Caco-2 (cell line): ENCODE measurements at places on chromosomes 11 and 22. TPM values are rescaled to one million over a fixed set of nuclear protein-coding genes. Genes with fewer than 3 reads are reported as not detected.

FDXACB1 gene
- 4.3 and 4.7 TPM in 2 replicates for total RNA-seq

CNIH2 gene
- 4.9 and 6.1 TPM in 2 replicates for total RNA-seq

SLC5A4 gene
- not detected in 2 replicates for total RNA-seq

DNA sequence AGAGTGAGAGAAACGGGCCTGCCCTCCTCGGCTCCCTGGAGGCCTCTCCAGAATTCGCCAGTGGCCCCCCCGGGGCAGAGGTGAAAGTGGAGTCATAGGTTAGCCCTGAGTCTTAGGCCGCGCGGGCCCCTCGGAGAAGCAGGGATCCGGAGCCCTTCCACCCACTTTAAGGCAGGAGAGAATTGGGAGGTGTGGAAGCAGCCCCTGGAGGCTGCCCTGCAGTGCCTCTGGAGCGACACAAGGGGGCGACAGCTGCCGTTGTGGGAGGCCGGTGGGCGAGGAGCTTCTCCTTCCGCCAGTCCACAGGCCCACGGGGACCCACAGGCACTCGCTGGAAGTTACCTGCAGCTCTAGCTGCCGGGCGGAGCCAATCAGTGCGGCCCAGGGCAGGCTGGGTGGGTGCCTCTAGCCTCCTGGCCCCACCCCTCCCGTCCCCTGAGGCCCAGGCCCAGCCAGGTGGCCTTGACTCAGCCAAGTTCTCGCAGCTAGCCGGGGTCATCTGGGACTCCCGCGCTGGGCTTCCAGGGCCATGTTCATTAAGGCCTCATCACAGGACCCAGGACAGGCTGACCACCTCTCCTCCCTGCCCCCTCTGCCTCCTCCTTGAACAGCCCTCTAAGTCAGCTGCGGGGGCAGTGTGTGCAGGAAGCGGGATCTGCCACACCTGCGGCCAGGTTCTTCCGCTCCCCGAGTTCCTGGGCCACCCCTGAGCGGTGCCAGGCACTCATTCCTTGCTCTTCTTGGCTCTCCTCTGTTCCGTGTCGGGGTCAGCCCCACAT, 5.0 kb downstream of the DGKZ start:
- no peaks in the 10 kb centered on the region for H3K27me3 ChIP-seq
- no peak overlapping the region for H3K4me3 ChIP-seq
- no peak overlapping the region for H3K27ac ChIP-seq
- DNase-seq, result no peak

DNA sequence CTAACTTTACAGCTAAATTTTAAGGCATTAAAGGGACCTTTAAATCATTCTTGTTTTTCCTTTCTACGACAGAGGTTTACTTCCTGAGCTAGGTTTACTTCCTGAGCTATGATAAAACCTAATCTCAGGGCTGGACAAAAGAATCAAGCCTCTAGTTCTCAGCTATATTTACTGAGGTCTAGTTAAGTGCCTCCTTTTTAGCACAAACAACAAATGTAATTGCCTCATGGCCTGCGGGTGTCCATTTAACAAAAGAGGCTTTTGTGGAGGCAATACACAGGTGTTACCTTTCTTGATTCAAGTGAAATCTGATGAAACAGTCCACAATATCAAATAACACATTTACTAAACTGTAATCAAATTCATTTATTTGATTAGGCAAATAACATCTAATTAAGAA, 67.3 kb downstream of the IMMP1L start:
- H3K36me3 ChIP-seq, result no peaks in the 10 kb centered on the region
- H3K27ac ChIP-seq, result no peak overlapping the region
- no peaks in the 10 kb centered on the region for H3K27me3 ChIP-seq
- no peak for DNase-seq
- no peak overlapping the region for H3K4me3 ChIP-seq
- no peaks in the 10 kb centered on the region for H3K4me1 ChIP-seq

- H3K27ac ChIP-seq, result no peak overlapping the region
- no peaks in the 10 kb centered on the region for H3K36me3 ChIP-seq
- no peak overlapping the region for H3K4me3 ChIP-seq
- no peaks in the 10 kb centered on the region for H3K4me1 ChIP-seq
- no peaks in the 10 kb centered on the region for H3K27me3 ChIP-seq
Measured at GRCh38 chr22:42704896-42705295, 15.8 kb downstream of the A4GALT start.

DNA sequence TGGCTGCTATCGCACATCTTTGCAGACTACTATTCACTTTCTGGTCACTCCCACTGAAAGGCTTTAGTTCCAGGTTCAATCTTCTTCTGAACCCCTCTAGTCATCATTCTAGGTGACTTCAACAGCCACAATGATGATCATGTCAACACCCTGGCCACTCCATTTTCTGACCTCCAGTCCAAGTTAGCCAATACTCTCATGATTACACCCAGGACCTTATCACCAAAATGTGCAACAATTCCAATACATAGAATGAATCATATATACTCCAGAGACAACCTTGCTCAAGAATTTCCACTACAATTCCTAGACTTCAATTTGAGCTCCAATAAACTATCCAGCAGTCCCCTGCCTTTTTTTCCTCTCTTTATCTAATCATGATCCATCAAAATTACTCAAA, 70.7 kb downstream of the PAK1 start:
- H3K27ac ChIP-seq, result peak overlapping the region; percentile 1
- H3K27me3 ChIP-seq, result no peaks in the 10 kb centered on the region
- peaks cover 3% of the 10 kb centered on the region; the same call in 1 of the 2 replicates for H3K4me1 ChIP-seq
- H3K36me3 ChIP-seq, result no peaks in the 10 kb centered on the region

- no peaks in the 10 kb centered on the region for H3K36me3 ChIP-seq
- no peaks in the 10 kb centered on the region for H3K4me1 ChIP-seq
- no peak for DNase-seq
- H3K4me3 ChIP-seq, result no peak overlapping the region
- no peak overlapping the region for H3K27ac ChIP-seq
- H3K27me3 ChIP-seq, result no peaks in the 10 kb centered on the region; the same call in none of the 2 replicates
Measured at GRCh38 chr11:44624761-44625221, 59.3 kb downstream of the CD82 start.

DNA sequence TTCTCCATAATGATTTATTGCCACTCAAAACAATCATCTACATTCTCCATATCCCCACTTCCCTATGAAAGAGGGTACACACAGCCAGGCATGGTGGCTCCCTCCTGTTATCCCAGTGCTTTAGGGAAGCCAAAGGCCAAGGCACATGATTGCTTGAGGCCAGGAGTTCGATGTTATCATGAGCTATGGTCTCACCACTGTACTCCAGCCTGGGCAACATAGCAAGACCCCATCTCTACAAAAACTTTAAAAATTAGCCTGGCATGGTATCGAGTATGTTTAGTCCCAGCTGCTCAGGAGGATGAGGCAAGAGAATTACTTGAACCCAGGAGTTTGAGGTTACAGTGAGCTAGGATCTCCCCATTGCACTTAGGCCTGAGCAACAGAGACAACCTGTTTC, 6.0 kb downstream of the HPS5 start:
- H3K27me3 ChIP-seq, result no peaks in the 10 kb centered on the region
- peaks cover 44% of the 10 kb centered on the region for H3K4me1 ChIP-seq
- no peak for DNase-seq
- no peaks in the 10 kb centered on the region for H3K36me3 ChIP-seq
- H3K4me3 ChIP-seq, result no peak overlapping the region
- no peak overlapping the region for H3K27ac ChIP-seq

GRCh38 chr11:3146612-3147256, 18.4 kb downstream of the OSBPL5 start:
- no peaks in the 10 kb centered on the region for H3K36me3 ChIP-seq
- H3K27ac ChIP-seq, result no peak overlapping the region
- no peak for DNase-seq
- no peak overlapping the region for H3K4me3 ChIP-seq
- peaks cover 22% of the 10 kb centered on the region for H3K4me1 ChIP-seq
- no peaks in the 10 kb centered on the region for H3K27me3 ChIP-seq

- no peak overlapping the region for H3K27ac ChIP-seq
- no peaks in the 10 kb centered on the region for H3K36me3 ChIP-seq
- DNase-seq, result no peak
- no peaks in the 10 kb centered on the region for H3K4me1 ChIP-seq
Measured at GRCh38 chr22:39098026-39098425, 982 bp downstream of the APOBEC3H start.

GRCh38 chr11:61331651-61332050, 1.3 kb downstream of the DDB1 start:
- H3K36me3 ChIP-seq, result no peaks in the 10 kb centered on the region
- H3K4me1 ChIP-seq, result peaks cover 13% of the 10 kb centered on the region
- no peak for DNase-seq
- H3K4me3 ChIP-seq, result peak overlapping the region; percentile 61

- no peak overlapping the region for H3K4me3 ChIP-seq
- no peaks in the 10 kb centered on the region for H3K4me1 ChIP-seq
- no peak for DNase-seq
- no peak overlapping the region for H3K27ac ChIP-seq
- H3K36me3 ChIP-seq, result no peaks in the 10 kb centered on the region
- H3K27me3 ChIP-seq, result no peaks in the 10 kb centered on the region
Measured at GRCh38 chr11:125192717-125193415, 28.3 kb downstream of the PKNOX2 start.

DNA sequence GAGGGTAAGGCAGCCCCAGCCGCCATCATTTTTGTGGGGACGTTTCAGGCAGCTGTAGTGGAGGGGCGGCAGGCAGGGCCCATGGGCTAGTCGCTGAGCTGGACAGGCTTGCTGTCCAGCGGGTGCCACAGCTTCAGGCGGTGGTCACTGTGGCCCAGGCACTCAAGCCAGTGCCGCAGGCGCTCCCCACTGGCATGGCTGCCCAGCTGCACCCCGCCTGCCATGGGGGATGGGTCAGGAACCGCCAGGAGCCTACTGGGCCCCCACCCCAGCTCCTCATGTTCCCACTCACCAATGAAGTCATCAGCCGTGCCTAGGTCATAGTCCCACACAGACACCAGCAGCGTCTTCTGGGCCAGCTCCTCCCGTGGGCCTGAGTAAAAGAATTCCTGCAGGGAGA, 6.0 kb downstream of the NDUFV1 start:
- H3K4me3 ChIP-seq, result no peak overlapping the region
- H3K36me3 ChIP-seq, result peaks cover 11% of the 10 kb centered on the region
- no peak overlapping the region for H3K27ac ChIP-seq
- no peaks in the 10 kb centered on the region for H3K27me3 ChIP-seq
- DNase-seq, result no peak

- no peaks in the 10 kb centered on the region; the same call in 1 of the 2 replicates for H3K27me3 ChIP-seq
- H3K36me3 ChIP-seq, result no peaks in the 10 kb centered on the region
- no peak overlapping the region for H3K4me3 ChIP-seq
- no peak overlapping the region for H3K27ac ChIP-seq
Measured at GRCh38 chr22:37259540-37260029, 15.5 kb upstream of the RAC2 start.

GRCh38 chr22:21688341-21688705, 22.5 kb downstream of the PPIL2 start:
- no peak overlapping the region for H3K27ac ChIP-seq
- H3K27me3 ChIP-seq, result no peaks in the 10 kb centered on the region
- no peaks in the 10 kb centered on the region for H3K4me1 ChIP-seq
- H3K4me3 ChIP-seq, result no peak overlapping the region
- DNase-seq, result no peak
